Endothelial cell of umbilical vein (primary cell): ENCODE measurements at places on chromosomes 16 and 17. TPM values are rescaled to one million over a fixed set of nuclear protein-coding genes. Genes with fewer than 3 reads are reported as not detected.

The CCDC57 gene
- 31.6 and 40.9 TPM in 2 replicates for total RNA-seq

The ZSCAN10 gene
- not detected in 2 replicates for total RNA-seq

The CHST5 gene
- 0.29 TPM in 1 of 2 replicates, not detected in the other for total RNA-seq

The INCA1 gene
- total RNA-seq: 0.71 and 1.0 TPM in 2 replicates

The ETV4 gene
- 32.2 and 39.4 TPM in 2 replicates for total RNA-seq

The C16orf54 gene
- total RNA-seq: not detected in 2 replicates

The NOD2 gene
- total RNA-seq: 0.58 TPM in 1 of 2 replicates, not detected in the other

The HOXB13 gene
- not detected in 2 replicates for total RNA-seq

The CFAP20 gene
- total RNA-seq: 44.7 and 46.8 TPM in 2 replicates

The ABAT gene
- 1.3 and 1.6 TPM in 2 replicates for total RNA-seq

The FMNL1 gene
- total RNA-seq: 1.6 and 1.7 TPM in 2 replicates
